C1 segment of cervical spinal cord (tissue), 14 donors: ENCODE measurements at places on chromosomes 1 and 21.

GRCh38 chr1:30263888-30264671 lies 459.3 kb downstream of the MATN1 start:
- no peak for DNase-seq

GRCh38 chr1:35585281-35585680 lies 12.2 kb downstream of the TFAP2E start:
- DNase-seq, result no peak

- DNase-seq, result no peak
Measured at GRCh38 chr1:196462086-196462485, 146.2 kb downstream of the KCNT2 start.

- no peak for DNase-seq
Measured at GRCh38 chr1:2374252-2375155, 16.9 kb downstream of the MORN1 start.

- DNase-seq, result no peak
Measured at GRCh38 chr1:55045430-55045829, 6.1 kb downstream of the PCSK9 start.

DNA sequence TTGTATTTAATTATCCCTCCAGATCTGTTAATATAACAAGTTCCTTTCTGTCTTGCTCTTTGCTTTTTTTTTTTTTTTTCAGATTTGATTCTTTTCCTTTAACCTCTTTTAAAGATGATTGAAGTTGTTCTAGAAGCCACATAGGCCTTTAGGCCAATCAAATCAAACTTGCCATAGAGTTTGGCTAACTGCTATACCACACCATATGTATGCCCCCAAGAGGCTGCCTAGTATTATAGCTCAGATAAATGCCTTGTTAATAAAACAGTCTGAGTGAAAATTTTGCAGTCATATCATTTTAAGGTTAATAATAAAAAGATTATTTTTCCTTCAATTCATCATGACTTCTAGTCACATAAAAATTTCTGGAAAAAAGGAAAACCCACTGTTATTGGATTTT lies 696.0 kb upstream of the CHRM3 start:
- no peak for DNase-seq
